ENCODE measurements at places on chromosomes 11 and 22.

GRCh38 chr11:130608287-130608686 lies 159.8 kb downstream of the ADAMTS15 start:
- DNase-seq, result no peak

- DNase-seq, result no peak
These were observed 4.3 kb downstream of the SSTR3 start for GRCh38 chr22:37207981-37208380.

DNA sequence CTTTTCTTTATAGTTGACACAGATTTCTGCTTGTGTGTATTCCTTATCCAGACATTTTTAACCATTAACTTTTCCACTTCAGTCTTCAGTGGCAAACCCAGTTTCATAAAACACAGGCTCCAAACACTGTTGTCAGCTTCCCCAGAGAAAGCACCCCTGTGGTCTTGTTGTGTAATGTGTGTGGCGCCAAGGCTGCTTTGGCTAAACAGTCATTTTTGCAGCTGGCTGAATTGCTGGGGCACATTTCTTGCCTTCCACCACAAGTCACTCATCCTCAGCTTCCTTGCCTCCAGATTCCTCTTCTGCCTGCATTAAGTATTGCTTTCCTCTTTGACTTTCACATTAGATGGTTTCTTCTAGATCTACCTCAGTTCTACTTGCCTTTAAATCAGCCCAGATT lies 40.5 kb downstream of the ARHGAP1 start:
- no peak for DNase-seq

DNA sequence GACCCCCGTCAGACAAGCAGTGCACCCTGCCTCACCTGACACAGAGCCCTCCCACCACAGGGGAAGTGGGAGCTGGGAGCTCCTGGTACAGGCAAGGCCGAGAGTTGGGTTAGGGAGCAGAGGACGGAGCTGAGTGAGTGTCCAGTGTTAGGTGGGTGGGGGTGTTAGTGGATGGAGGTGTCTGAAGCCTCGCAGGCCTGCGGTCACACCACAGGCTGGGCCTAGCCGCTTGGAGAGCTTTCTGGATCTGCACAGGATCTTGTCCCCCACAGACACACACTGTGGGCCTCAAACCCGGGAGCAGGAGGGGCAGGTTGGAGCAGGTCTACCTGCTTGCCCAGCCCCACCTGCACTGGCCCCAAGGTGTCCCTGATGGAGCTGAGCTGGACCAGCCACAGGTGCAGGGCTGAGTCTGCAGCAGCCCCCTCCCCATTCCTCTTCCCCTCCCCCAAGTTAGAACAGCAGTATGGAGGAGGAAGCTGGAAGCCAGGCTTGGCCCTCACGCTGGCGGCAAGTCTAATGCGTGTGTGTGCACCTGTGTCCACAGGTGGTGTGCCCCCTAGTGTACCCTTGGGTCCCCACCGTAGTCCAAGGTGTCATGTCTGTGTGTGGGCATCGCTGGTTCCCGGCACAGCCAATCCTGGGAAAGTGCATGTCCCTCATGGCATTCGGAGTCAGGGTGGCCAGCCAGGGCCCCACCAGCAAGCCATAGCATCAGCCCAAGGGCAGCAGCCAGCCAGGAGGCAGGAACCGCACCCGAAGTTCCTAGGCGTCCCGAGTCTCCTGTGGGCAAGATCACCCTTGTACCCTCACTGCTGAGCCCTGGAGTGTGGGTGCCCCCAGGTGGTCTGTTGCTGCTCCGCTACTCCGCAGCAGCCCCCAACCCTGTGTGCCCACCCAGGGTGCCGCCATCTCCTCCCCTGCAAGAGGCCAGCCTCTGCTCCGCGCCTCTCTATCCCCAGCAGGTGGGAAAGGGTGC lies 2.0 kb upstream of the GATD1 start:
- no peak for DNase-seq

DNA sequence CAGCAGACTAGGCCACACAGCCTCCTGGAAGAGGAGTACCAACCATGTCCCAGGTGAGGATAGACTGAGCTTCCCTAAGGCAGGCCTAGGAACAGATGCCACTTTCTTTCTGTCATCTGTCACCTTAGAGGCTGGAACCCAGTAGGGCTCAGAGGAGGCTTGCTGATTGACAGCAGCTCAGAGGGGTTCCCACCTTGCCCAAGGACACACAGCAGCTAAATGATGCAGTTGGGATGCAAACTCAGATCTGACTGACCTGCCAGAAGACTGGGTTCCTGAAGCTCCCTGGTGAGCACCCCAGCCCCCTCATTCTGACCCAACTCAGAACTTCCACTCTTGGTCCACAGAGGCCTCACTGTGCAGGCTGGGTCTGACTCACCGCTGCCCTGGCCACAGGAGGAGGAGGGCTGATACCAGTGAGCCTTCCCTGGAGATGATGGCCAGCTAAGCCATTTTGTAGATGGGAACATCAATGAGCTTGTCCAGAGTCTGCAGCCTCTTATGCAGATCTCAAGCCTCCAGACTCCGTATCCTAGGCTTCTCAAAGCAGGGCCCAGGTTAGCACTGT lies 14.0 kb downstream of the CAPN5 start:
- no peak for DNase-seq

Data from GM04504 (cell line).